Endodermal cell (in vitro differentiated cells): ENCODE measurements at places on chromosomes 12 and 14.

GRCh38 chr12:75964150-75964549 is 67.4 kb downstream of the PHLDA1 start:
- DNase-seq: no peak

GRCh38 chr14:76386944-76387782 is 11.2 kb downstream of the ESRRB start:
- peak; percentile 95 for DNase-seq

DNA sequence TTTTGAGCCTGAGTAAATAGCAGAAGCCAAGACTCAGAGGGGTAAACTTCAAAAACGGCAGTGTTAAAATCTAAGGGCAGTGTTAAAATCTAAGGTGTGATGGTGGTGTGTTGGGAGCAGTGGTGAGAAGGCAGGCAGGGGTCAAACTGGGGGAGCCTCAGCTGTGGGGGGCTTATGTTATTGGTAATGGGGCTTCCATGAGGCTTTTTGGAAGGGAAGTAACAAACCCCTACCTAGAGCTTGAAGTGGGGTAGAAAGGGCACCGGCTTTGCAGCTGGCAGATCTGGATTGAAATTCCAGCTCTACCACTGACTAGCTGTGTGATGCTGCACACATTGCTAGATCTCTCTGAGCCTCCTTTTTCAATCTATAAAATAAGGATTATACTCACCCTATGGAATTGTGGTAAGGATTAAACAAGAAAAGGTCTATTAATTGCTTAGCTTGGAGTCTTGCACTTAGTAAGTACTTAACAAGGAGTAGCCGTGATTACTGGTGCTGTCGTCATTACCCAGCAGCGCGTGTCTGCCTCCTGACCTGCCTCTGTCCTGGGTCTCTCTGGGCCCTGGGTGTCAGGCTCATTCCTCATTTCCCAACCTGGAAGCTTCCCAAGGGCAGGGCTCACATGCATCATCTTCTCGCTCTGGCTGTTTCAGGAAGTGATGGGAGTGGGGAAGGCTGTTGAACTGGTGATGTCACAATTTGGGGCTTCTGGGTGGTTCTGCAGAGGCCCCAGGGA is 18.5 kb upstream of the KRT80 start:
- DNase-seq: peak; percentile 43

DNA sequence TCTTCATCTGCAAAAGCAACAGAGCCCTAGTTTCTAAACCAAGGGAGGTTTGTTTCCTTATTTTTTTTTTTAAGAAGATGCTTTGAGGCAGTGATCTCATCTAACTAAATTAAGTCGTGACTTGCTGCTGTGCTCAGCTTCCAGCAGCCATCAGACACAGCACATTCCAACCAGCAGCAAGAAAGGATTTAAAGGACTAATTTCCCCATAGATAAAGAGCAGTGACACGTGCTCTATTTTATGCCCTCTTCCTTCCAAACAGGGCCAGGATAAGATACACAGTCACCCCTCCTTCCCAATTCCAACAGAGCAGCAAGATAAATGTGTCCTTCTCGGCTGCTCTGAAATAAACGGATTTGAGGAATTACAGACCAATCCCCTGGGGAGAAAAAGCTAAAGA is 81.7 kb downstream of the PRKAB1 start:
- DNase-seq: no peak

DNA sequence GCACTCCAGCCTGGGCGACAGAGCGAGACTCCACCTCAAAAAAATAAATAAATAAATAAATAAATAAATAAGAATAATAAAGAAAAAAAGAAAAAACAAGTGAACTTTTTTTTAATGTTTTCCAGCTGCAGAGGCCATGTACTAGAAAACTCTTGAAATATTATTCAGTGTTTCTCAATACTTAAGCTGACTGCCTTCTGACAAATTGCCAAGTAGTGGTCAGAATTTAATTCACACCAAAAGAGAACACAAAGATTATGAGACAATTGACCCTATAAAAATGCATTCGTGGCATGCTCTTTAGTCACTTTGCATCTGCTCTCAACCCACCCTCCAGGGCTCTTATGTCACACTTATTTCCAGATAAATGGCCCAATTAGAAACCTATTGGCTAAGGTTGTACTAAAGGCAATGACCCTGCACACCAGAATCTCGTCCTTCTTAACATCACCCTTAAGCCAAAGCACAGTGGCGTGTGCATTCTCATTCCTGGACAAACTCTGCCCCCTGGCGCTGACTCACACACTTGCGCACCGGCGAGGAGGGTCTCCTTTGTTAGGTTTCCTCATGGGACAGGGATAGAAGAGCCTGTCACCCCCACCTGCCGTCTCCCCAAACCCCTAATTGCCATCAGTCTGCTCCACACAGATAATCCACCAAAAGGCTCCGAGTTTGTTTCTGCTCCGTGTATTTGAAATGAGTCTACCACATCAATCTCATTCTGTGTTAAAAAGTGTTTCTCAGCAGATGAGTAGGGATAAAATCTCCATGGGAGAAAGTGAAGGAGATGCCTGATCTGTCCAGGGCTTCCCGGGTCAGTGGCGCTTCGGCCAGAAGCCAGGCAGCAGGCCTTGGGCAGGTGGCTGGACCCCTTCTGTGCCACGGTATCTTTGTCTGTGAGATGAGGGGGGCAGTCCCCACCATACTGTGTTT is 73.1 kb upstream of the CEP83 start:
- peak; percentile 97 for DNase-seq

DNA sequence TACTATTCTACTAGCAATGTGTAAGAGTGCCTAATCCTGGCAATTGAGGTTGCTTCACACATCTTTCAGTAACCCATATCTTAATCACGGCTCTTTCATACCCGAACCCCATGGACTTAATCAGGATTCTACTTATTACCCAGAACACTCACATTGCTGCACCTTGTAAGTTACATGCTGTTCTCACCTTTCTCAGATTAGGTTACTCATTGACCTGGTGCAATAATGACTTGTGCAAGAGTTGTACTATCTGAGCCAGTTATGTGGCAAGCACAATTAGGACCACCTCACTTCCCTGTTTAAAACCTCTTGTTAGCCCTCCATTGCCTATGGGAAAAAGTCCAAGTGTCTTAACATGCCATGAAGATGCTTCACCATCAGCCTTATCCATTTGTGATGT is 306.7 kb upstream of the E2F7 start:
- DNase-seq: no peak

DNA sequence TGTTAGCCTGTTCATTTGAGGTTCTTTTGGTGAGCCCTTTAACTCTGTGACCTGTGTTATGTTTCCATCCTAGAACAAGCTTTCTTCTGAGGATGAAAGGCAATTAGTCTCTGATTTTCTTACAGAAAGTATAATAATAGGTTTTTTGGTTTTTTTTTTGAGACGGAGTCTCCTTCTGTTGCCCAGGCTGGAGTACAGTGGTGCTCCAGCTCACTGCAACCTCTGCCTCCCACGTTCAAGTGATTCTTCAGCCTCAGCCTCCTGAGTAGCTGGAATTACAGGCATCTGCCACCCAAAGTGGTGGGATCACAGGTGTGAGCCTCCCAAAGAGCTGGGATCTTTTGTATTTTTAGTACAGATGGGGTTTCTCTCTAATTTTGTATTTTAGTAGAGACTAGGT is 52.7 kb upstream of the SYNE2 start:
- no peak for DNase-seq

- DNase-seq: no peak
These were observed 23.6 kb downstream of the DAD1 start for GRCh38 chr14:22565391-22565945.

DNA sequence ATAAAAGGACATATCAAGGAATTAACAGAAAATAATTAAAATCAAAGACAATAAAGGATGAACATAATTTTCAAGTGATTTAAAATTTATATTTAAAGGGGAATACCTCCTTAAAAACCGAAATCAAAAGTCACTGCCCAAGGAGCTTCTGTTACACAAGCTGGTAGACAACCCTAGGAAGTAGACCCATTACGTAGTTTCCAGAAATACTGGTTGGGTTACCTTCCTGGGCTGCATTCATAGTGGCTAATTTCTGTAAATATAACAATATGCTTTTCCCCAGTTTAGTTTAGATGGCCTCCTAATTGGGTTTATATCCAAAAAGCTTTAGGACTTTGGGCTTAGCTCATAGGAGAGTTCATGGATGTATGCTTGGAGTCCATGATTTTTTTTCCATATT is 2.1 kb upstream of the EDDM3A start:
- no peak for DNase-seq

DNA sequence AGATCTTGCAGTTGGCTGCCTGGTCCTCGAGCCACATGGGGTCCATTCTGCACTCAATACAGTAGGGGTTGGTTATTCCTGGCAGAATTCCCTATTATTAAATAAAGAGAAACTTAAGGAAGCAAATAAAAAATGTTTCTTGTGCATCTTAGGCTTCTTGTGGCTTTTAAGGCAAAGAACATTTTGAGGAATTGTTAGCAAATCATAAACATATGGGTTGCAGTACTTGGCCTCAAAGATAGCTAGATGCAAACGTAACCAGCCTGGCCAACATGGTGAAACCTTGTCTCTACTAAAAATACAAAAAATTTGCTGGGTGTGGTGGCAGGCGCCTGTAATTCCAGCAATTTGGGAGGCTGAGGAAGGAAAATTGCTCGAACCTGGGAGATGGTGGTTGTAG is 50.8 kb upstream of the KCNA5 start:
- DNase-seq: no peak

GRCh38 chr12:8936735-8937134 is 12.7 kb downstream of the M6PR start:
- DNase-seq: no peak

DNA sequence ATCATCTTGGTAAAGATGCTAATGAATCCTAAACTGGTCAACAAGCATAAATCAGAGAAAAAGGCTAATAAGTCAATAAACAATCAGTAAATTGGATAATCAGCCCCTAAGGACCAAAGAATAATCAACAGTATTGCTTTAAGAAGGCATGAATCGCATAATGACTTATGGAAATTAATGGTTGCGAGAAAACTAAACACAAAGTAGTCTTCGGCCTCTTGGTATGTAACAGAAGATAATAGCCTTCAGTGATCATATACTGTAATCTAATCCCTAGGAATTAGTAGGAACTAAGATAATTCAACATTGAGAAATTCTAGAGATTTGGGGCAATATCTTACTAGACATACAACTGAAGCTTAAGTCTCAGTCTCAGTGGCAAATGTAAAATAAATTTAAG is 122.1 kb downstream of the PRKCH start:
- DNase-seq: no peak

DNA sequence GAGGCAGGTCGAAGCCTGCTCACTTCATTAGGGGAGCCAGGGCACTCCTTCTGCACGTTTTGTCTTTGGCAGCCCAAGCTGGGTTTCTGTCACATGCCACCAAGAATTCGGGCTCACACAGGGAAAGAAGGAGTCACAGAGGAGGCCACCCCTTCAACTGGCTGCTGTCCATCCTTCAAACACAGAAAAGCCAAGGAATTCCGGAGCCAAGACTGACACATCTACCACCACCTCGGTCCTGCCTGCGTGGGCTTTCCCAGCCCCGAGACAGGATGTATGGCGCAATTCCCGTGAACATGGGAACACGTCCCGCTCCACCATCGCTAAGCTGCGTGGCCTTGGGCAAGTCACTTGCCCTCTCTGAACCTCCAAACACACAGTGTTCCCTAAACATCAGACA is 70.4 kb downstream of the NCOR2 start:
- DNase-seq: no peak

DNA sequence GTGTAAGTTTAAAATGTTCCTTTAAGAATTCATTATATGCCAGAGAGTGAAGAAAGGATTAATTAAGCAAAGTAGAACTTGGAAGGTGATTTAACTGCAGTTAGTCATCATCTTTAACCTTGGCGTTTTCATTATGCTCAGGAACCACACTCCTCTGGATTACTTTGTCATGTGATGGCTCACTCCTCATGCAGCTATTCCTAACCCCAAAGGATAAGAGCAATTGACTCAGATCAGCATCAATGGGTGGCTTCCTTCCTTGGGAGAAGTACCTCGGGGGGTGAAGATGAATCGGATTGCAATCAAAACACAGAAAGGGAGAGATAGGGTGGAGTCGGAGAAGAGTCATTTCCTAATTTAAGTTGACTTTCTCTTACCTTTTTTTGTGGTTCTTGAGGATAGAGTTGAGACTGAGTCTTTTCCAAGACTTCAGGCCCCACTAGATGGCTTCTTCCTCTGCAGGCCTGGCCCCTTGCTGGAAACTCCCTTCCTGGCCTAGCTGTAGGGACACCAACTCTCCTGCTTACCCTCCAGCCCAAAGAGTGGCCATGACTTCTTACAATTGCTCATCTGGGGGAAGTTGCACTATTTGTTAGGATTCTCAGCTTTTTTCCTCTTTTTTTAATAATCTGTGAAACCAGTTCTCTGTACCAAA is 238.6 kb upstream of the DDHD1 start:
- no peak for DNase-seq

- peak; percentile 87 for DNase-seq
These were observed 592 bp upstream of the KCNK10 start for GRCh38 chr14:88323523-88324199.
